ENCODE measurements at places on chromosomes 3 and 15.

DNA sequence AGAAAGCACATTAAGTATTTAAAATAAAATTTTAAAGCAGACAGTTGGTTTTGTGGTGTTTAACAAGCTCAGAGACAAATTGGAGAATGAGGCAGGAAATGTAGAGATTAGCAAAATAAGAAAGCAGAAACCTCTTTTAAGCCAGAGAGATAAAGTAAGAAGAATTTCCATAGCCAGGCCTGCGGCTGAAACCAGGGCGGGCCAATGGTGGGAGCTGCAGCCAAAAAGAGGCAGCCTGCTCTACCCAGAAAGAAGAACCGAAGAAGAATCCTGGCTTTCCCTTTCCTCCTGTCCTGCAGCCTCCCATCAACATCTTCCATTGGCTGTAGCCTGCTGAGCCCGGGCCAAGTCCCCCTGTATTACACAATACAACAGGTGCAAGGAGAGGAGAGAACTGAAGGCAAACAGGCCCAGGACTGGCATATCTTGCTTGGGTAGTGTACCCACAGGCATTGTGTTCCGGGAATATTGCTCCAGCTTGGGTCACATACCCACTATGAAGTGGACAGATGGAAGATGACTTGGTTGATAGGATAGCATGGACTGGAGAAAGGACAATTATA is 11.5 kb upstream of the TFG start:
- no peak for DNase-seq

GRCh38 chr15:97747342-97747741 is 213.2 kb upstream of the ARRDC4 start:
- DNase-seq: no peak

- no peak for DNase-seq
These were observed 342.9 kb upstream of the DPH6 start for GRCh38 chr15:35888815-35889214.

DNA sequence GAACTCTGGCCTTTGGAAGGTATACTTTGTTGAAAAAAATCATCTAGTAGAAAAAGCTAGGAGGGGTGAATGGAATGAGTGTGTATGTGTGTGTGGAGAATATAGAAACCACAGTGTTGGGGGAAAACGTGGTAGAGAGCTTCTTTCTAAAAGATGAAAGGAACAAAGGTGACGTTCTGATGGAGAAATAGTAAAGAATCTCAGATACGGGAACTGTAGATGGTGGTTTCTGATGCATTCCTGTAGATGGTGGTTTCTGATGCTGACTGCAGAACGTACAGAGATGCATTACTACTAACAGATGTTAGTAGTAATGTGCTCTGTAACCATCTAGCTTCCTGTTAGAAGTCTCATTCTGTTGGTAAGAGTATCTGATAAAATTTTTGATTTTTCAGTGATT is 60.2 kb downstream of the VPS8 start:
- no peak for DNase-seq

DNA sequence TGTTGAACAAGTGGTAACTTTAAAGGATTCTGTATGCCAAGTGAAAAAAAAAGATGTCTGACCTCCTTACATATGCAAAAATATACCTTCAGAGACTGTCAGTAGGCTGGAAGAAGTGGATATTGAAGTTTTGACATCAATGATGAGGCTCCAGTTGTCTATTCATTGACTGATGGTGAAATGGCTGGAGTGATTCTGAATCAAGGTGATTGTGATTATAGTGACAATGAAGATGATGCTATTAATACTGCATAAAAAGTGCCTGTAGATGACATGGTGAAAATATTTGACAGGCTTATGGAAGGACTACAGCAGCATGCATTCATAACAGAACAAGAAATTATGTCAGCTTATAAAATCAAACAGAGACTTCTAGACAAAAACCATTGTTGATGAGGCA is 4.1 kb downstream of the CCR8 start:
- no peak for DNase-seq

DNA sequence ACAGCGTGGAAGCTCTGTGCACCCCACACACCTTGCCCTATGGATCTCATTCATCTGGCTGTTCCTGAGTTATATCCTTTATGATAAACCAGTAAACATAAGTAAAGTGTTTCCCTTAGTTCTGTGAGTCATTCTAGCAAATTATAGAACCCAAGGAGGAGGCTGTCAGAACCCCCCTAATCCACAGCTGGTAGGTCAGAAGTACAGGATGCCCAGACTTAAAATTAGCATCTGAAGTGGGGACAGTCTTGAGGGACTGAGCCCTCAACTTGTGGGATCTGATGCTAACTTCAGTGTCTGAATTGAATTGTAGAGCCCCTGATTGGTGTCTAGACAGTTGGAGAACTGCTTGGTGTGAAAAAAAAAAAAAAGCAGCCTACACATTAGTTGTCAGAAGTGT is 75.1 kb downstream of the B3GNT5 start:
- DNase-seq: no peak

DNA sequence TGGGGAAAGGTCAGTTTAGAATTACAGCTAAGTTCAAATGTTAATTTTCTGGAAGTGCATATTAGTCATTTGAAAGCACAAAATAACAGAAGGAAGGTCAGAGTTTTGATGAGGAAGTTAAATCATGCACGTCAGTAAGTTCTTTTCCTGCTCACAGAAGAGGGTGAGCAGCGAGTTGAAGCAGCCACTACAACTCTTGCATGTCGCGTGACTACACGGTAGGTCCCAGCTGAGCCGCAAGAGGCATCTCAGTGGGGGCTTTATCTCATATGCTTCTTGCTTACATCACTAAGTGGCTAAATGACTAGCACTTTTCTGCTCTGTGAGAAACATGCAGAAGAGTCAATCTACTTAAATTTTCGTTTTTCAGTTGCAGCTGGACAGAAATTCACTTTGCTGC is 21.3 kb upstream of the SEC62 start:
- no peak for DNase-seq

DNA sequence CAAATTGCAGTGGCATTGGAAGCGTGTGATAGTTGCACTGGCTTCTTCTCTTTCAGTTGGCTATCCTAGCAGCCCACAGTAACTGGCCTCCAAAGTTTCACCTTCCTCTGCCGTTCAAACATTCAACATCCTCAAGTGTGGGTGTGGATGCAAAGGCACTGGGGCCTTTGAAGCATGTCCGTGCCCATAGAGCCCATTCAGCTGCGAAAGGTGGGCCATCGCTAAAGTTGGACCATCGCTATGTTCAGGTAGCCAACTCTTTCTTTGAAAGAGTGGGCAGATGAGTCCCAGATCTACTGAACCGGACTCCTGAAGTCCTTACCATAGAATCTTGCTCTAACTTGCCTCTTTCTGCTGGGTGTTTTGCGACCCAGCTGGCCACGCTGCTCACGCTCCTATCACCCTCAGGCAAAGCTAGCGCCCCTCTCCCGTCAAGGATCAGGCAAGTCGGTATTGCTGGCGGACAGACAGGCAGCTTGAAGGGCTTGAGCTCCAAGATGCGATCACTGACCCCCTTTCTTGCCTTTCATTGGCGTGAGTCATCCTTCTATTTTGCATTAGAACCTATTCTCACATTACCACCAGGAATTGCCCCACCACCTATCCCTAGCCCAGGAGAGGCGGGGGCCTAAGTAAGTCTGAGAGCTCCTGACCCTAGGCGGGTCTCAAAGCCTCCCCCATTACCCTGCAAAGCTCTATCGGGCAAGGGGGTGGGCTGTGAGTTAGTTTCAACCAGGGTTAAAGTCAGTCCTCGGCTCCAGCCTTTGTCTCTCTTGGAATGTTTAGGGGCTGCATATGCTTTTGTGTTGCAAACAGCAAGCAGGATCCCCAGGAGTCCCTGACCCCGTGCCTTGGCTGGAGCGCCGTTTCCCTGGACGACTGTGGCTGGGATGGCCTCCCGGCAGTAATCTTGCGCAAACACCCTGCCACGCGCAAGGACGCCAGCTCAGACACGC is 28.7 kb downstream of the ZIC4 start:
- DNase-seq: no peak

DNA sequence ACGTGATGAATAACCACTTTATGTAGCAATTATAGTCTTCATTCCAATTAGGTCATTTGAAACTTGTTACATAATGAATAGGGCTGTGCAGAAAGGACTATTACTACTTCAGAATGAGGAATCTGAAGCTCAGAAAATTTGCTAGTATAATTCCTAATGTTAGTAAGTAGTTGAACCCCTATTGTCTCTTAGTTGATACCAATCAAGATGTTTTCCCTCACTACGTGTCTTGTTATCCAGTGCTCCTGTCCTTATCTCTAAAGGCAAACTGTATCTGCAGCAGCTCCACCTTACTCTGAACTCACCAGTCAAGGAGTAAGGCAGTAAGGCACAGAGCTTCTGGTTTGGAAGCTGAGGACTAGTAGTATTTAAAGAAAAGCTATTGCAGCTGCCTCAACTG is 32.0 kb downstream of the RAB11A start:
- DNase-seq: no peak

- no peak for DNase-seq
These were observed 33.1 kb upstream of the CCDC50 start for GRCh38 chr3:191296041-191296541.

GRCh38 chr3:45367453-45367871 is 20.9 kb upstream of the LARS2 start:
- no peak for DNase-seq

DNA sequence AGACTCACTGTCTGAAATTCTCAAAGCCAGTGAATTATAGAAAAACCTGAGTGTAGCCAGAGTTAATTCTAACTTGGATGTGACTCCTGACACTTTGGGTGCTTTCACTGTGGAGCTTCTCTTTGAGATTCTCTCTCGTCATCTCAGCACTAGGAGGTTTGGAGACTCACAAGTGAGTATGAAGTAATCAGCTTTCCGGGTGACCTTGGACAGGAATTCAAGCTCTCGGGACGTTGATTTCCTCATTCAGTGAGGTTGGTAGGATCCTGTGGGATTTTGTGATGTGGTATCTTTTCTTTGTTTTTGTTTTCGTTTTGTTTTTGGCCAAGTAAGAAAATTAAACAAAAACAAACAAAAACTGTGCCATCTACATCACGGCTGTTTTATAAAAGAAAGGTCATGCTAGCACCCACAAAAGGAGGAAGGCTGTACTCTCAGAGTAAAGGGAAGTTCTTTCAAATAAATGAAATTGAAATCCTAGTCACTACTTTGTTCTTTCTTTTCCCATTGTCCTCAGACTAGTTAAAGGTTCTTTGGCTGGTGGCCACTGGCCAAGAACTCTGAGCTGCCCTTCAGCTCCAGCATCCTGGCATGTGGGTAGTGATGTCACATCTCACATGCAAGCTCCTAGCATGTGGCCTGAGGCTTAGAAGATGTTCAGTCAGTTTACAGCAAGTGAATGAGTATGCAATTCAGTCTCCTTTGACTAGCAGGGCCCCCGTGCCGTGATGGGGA is 263.3 kb upstream of the TPM1 start:
- no peak for DNase-seq

DNA sequence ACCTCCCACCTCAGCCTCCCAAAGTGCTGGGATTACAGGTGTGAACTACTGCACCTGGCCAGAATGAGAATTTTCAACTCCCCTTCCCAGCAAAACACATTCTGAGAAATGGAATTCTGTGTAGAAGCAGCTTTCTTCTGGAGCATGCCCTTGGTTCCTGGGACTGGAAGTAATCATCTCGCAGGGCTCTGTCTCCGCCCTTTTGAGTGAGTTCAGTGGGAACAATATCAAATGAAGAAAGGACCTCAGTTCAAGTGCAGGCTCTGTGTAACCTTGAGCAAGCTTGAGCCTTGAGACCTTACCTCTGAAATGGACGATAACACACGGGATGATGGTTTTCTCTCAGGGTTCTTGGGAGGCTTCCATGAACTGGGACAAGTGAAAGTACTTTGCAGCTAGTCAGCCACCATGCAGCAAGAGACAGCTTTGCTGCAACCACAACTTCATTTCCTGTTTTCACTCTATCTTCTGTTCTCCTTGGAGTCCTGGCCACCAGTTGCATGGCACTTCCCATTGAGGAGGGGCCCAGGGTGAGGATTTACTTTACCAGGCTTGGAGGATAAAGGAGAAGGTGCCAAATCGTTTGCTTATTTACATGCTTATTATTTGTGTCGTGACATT is 35.7 kb upstream of the IGF1R start:
- no peak for DNase-seq

GRCh38 chr3:128623762-128624176 is 26.8 kb downstream of the RPN1 start:
- no peak for DNase-seq

- DNase-seq: no peak
These were observed 23.8 kb upstream of the TM2D3 start for GRCh38 chr15:101675796-101676582.

DNA sequence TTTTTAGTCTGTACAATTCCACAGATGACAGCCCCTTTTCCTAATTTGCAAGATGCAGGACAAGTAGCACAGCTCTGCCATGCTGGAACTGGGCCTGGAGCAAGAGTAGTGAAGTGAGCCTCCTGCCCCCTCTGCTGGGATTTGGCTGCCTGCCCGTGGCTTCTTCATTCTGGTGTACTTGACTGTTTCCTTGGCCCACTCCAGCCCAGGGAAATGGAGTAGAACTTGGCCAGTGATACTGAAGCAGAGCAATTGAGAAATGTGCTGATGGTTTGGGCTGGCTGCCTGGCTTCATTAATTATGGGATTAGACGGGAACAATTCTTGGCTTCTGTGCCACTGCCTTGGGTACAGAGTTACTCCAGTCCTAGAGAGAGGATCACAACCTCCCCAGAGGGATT is 2.8 kb downstream of the GPD1L start:
- no peak for DNase-seq

DNA sequence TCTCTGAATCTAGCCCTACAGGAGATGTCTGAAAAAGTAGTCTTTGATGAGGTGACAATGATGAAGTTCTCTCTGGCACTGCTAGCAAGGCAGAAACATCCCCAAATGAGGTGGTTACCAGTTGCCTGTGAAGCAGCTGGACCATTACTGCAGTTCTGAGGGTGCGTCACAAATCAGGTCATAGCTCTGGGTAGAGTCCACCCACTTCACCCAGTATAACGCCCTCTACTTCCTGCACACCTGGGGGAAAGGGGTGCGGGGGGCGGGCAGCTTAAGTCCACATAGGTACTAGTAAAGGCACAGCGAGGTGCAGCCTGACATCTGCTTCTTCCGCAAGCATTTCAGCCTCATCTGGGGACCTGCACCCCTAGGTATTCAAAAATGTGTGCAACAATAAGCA is 13.4 kb upstream of the SATB1 start:
- DNase-seq: peak; percentile 36

Measured in activated CD8-positive, alpha-beta memory T cell treated with anti-CD3 and anti-CD28 coated beads for 1 hour (primary cell).